Kidney epithelial cell (primary cell): ENCODE measurements at places on chromosomes 4 and X.

DNA sequence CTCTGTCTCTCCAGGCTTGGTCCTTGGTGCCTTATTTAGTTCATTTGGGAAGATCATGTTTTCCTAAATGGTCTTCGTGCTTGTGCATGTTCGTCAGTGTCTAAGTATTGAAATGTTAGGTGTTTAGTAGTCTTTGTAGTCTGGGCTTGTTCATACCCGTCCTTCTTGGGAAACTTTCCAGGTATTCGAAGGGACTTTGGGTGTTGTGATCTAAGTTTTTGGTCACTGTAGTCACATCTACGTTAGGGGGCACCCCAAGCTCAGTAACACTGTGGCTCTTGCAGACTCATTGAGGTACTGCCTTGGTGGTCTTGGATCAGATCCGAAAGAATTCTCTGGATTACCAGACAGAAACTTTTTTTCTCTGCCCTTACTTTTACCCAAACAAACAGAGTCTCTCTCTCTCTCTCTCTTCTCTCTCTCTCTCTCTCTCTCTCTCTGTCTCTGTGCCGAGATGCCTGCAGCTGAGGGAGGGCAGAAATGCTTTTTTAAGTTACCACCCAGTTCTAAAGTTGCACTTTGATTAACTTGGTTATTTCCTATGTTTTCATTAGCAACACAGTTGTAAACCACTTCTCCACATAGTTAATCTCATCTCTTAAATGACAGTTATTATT is 67.6 kb upstream of the SLC7A3 start:
- DNase-seq, result no peak

- DNase-seq, result no peak
Measured at GRCh38 chr4:163694385-163694784, 199.9 kb downstream of the TMA16 start.

DNA sequence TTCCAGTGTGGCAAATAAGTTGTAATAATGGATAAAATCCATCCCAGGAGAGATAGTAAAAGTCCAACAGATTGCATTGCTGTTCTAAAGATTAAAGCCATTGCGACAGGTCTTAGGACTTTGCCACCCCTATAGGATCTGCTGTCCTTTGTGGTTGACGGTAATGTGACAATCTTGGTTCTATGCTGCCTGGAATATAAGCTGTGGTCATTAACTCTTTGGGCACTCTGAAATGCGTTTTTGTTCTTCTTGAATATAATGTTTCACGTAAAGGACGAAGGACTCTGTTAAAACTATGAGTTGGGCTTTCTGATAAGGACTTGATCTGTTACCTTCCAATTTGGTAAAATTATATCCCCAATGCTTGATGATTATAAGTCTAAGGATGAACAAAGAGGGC is at the start of gene CLDN24:
Gene CLDN24, minus strand, starts transcription at position 101 of the 400 bp plus-strand sequence. Its CDS starts 0 bp downstream, at position 101.
- DNase-seq, result no peak

DNA sequence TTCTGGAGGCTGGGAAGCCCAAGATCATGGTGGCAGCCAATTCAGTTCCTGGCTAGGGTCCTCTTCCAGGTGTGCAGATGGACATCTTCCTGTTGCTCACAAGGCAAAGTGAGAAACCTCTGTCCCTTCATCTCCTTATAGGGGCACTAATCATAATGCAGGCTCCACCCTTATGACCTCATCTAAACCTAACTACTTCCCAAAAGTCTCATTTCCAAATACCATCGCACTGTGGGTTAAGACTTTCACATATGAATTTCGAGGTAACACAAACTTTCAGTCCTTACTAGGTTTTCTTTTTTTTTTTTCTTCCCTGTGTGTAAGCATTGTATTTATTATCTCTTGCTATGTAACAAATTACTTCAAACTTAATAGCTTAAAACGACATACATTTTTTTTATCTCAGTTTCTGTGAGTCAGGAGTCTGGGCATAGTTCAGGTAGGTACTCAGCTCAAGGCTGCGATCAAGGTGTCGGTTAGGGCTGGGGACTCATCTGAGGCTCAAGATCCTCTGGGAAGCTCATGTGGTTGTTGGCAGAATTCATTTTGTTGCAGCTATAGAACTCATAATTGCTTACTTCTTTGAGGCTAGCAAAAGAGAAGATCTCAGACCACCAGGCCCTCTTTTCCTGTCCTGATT is 204.7 kb upstream of the STK26 start:
- DNase-seq, result no peak

- no peak for DNase-seq
Measured at GRCh38 chr4:80016506-80016905, 56.5 kb downstream of the ANTXR2 start.

DNA sequence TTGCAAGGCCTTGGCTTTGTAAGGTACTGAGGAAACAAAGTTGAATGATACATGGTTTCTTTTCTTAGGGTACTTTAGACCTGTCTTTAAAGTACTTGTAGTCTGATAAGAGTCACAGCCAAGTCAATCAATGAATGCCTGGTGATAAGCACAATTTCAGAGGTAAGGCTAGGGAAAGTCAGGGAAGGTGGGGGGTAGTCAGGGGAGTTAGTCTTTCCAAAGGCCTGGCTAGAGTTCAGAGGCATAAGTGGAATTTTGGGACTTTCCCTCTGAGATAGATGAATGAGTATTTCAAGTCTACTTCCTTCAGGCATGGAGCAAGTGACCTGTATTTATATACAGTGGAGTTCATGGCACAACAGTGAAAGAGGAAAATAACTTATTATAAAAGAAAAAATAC is 78.3 kb downstream of the SLC4A4 start:
- DNase-seq, result no peak

- no peak for DNase-seq
Measured at GRCh38 chr4:182653596-182653995, 263.6 kb downstream of the DCTD start.

DNA sequence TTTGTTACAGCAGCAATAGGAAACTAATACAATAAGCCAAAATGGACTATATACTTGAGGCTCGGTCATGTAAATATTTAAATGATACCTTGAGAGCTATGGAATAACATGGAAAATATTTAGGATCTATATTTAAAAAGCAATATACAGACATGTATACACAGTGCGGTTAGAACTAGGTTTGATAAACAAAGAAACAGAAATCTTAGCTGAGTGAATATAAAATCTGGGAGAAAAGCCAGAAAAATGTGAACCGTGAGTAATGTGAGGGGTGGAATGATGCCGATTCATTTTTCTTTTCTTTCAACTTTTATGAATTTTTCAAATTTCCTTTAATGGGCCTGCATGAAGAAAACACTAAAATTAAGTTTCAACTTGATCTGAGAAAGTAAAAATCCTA is 104.1 kb downstream of the ATXN3L start:
- no peak for DNase-seq

DNA sequence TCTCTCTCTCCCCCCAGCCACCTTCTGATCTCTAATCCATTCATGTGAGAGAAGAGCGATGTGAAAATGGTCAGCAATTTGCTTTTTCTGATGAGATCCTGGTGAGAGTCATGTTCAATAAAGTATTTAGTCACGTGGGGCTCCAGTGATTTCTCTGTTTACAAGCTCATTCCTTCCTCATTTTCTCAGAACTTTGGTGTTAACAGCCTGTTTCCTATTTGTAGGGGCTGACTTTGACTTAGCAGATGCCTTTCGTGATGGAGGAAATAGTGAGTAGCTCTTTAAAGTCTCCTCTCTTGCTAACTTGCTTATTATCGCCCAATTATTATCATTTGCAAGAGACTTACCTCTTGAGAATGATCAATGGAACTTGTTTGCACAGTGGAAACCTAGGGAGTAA is 72.6 kb upstream of the CD99 start:
- no peak for DNase-seq

DNA sequence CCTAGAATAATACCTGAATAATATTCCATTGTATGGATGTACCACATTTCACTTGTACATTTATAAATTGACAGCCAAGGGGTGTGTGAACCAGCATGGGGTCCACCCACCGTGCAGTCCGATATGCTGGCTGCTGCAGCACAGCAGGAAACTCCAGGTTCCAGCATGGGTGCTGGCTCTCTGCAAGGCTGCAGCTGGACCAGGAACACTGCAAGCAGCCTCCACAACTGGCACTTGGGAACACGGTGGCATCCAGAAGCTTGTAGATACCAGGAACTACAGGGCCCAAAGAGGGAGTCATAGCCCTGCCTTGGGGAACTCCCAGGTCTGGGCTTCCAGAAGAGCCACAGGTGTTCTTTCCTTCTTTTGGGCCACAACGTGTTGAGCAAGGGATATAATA is 91.2 kb downstream of the NXF2 start:
- DNase-seq, result no peak

DNA sequence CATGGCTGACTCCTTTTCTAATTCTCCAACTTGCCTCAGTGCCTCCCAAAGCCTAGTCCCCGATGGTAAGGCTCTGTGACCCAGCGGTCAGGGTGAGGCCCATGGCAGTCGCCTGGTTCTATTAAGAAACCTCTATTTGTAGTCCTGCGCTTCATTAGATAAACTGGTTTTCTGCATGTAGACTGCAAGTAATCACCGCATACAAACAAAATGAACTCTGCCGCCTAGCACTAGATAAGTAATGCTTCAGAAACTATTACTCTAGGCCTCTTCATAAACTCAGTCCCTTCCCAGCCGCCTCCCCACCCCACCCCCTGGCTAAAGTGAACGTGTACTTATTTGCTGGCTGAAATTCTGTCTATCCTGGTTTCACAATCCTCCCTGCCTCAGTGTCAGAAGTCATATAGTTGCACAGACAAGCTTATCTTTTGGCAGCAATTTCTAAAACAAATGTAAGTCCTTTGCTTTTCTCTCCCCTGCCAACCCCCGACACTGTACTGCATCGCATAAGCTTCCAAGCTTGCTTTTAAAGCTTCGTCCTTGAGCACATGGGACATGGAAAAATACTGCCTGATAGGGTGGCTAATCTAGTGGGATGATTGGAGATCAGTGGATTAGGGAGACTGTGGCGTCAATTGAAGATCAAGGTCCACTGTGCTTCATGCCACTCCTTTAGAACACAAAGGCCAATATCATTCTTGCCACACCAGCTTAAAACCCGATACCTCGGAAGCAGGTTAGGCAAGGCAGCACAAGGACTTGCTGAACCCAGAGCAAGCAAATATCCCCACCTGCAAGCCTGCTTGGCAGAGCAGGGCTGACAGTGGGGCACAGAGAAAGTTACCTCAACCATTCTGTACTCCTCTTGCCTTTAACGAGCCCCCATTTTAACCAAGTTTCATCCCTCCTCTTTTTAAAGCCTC is 125.8 kb downstream of the IRF2 start:
- DNase-seq, result no peak

DNA sequence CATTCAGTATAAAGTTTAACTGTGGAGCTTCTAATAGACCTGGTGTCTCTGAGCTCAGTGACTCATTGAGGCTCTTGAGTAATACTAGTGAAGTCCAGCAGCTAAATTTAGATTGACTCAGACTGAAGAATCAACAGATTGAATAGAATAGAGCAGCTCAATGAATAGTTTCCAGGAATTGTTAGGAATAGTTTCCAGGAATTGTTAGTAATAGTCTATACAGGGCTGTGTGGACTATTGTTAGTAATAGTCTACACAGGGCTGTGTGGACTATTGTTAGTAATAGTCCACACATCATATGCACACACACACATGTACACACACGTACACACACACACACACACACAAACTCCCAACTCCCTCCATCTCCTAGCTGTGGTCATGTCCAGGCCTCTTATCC is 3.0 kb downstream of the GIMD1 start:
- peak; percentile 82 for DNase-seq

GRCh38 chrX:15073313-15073712 is 196.6 kb downstream of the ASB9 start:
- no peak for DNase-seq

GRCh38 chrX:44062840-44063239 is 89.7 kb upstream of the NDP start:
- no peak for DNase-seq

DNA sequence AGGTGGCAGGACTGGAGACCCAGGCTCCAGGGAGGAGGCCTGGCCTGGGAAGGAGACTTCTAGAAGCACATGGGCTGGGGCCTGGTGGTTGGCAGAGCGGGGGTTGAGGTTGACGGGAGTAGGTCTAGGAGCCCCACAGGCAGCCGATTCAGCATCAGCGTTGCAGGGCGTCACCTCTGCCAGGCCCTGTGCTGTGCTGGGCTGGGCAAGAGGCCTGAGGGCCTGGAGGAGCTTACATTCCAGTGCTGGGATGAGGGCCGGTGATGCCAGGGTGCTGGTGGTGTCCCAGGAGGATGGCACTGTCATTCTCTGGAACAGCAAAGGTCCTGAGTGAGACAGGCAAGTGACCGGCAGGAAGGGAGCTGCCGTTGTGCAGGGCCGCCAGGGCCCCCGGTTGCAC is 76.6 kb downstream of the SORCS2 start:
- DNase-seq, result no peak

GRCh38 chr4:123876671-123877101 is 480.1 kb downstream of the SPRY1 start:
- DNase-seq, result no peak

- no peak for DNase-seq
Measured at GRCh38 chr4:163558539-163559044, 64.1 kb downstream of the TMA16 start.

- DNase-seq, result no peak
Measured at GRCh38 chr4:19009881-19010280, 988.3 kb upstream of the LCORL start.

GRCh38 chr4:86967798-86968197 is 33.0 kb downstream of the AFF1 start:
- no peak for DNase-seq

- DNase-seq, result no peak
Measured at GRCh38 chr4:16765546-16765945, 132.9 kb downstream of the LDB2 start.

GRCh38 chrX:140661643-140662042 is 47.9 kb upstream of the LINC00632 start:
- no peak for DNase-seq
